ENCODE measurements at places on chromosomes 7 and 10.
A peak's percentile ranks its signal among the peaks of the same experiment; 100 is the strongest.

GRCh38 chr7:112414855-112415490 lies 35.3 kb upstream of the IFRD1 start:
- peak; percentile 21 for DNase-seq

GRCh38 chr10:97731346-97732051 lies 5.4 kb upstream of the ZFYVE27 start:
- DNase-seq, result peak; percentile 55

DNA sequence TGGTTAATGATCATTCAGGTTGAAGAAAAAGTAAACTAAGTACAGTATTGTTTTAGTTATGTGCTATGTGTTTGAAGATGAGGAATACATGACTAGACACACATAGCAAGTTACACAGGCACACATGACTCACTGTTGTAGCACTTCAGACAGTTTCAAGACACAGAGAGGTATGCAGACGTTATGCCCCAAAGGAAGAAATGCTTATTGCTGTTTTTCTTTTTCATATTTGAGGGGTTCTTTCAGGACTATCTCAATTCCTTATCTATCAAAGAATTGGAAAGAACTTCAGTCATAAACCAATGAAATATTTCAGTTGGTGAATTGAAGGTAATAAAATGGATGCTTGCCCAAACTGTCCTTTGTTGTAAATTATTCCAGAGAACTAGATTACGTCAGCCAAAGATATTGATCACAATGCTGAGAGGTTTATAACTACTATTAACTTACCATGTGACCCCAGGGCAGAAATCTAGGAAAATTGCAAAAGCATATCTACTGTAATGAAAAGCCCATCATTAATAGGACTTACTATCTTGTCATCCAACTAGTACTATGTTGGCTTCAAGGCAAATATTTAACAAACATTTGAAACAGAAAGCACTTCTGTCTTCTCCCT lies 61.2 kb upstream of the CAPZA2 start:
- no peak for DNase-seq

DNA sequence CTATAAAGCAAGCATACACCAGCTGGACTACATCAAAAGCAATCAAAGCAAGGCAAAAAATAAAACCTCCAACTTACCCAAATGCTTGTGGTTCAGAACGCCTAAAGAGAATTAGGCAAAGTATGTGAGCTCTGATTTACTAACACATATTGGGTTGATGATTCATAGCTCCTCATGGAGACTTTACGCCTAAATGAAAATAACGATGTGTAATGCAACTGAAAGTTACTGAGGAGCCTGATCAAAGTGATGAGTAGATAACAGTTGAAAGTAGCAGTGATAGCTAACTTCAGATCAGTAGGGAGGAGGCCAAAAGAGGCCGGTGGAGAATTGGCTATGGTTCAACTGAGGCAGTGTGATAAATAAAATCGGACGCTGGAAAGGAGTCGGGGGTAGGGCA lies 85.0 kb downstream of the MPP7 start:
- DNase-seq, result no peak

- DNase-seq, result no peak
These were observed 167.4 kb upstream of the AHR start for GRCh38 chr7:17131060-17131345.

- DNase-seq, result no peak
These were observed 25.6 kb downstream of the EBF3 start for GRCh38 chr10:129938460-129938859.

DNA sequence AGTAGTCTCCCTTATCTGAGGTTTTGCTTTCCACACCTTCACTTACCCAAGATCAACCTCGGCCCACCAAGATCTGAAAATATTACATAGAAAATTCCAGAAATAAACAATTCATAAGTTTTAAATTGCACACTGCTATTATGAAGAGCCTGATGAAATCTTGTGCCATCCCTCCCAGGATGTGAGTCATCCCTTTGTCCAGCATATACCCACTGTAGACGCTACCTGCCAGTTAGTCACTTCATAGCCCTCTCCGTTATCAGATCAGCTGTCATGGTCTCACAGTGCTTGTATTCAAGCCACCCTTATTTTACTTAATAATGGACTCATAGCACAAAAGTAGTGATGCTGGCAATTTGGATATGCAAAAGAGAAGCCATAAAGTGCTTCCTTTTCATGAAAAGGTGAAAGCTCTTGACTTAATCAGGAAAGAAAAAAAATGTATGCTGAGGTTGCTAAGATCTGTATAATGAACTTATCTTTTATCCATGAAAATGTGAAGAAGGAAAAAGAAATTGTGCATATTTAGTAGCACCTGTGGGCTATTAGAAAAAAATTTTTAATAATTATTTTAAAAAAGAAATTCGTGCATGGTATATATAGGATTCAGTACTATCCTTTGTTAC lies 9.8 kb upstream of the MRPS16 start:
- DNase-seq, result no peak

DNA sequence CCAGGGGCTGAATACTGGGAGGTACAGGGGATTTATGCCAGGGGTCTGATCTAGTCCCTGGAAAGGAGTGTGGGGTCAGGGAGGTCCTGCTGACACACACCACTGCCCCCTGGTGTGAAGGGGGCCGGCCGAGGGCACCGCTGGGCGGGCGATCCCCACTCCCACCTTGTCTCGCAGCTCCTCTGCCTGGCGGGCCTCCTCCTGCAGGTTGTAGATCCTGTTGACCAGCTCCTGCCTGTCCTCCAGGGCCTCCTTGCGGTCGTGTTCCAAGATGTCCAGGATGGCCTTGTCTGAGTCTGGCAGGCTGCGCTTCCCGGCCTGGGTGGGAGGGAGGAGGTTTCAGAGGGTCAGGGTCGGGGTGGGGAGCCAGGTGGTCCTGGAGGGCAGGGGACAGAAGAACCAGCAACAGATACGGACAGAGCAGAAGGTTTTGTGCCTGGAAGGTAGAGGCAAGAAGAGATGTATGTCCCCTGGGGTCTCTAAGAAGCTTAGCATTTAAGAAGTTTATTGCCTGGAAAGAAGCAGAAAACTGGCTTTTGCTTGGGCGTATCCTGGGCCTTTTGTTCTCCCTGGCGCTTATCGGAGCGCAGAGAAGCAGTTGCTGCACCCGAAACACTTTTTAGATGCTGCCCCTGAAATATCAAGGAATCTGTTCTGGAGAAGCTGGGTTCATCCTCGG lies 94.5 kb upstream of the GNA12 start:
- DNase-seq, result no peak

DNA sequence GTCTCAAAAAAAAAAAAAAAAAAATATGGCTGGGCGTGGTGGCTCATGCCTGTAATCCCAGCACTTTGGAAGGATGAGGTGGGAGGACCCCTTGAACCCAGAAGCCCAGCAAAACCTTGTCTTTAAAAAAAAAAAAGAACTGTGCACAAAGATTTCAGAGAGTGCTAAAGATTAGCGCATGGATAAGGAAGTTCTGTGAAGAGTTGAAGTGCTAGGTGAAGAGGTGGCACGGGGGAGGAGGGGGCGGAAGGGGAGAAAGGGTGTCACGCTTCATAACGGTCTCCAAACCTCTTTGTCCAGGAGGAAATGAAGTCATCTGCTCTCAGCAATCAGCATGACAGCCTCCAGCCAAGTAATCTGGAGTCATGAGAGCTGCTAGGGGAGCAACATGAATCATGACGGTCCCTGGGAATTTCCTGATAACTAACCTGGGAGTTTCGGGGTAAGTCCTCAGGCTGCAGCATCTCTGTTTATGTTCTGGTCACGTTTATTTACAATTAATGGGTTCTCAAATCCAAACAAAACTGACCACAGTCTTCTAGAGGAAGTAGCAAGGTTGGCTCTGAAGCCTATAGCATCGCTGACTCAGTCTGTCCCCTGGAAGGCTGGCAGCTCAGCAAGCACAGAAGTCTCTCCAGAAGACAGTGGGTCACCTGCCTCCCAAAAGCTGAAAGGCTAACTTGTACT lies 1.9 kb upstream of the PLAU start:
- peak; percentile 80 for DNase-seq

DNA sequence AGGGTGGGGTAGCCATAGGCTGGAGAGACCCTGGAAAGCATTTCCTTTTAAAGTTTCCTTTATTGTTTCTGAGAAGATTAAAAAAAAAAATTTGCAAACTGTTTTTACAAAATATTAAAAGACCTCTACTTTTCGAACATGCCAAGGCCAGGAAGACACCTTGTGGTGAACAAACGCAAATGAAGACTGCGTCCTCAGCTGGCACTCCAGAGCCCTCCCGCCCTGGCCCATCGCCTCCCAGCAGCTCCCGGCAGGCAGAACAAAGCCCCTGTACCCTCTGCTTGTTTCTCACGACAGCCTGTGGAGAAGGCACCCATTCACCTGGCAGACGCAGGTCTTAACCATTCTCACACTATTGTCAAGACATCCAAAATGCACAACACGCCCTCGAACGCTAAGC lies 56.4 kb downstream of the ESYT2 start:
- no peak for DNase-seq

DNA sequence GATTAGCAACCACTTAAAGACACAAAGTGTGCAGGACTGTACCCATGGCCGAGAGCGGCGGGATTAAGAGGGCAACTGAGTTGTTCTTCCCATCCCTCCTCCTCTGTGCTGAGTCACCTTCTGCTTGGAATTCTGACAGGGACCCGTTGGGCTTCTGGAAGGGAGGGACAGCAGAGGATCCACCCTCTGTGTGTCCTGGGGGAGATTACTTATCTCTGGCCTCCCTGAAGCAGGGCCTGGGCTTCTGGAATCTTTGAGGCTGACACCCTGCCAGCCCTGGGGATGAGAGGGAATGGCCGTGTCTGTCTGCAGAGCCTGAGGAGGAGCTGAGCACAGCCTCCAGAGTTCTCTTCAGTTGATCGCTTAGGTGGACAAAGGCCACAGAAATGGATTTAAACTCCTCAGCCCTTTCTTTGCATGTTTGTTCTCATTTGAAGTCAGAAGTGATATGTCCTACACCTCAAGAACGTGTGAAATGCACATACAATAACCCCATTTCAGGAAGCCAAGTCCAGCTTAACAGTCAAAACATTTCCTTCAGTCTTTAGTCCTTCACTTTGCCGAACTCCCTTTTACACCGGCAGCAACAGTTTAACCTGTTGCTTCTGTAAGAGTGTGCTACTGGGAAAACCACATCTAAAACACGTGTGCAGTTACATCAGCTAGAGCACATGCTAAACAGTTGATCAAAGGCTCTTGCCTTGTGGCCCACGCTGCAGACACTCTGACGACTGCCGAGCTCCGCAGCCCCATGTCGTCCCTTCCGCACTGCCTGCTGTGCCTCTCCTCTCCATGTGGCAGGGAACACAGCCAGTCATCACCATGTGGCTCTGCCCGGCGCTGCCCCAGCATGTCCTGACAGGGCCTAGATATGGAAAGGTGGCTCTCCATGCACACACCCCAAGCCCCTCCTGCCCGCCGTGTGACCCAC lies 55.7 kb downstream of the IKZF1 start:
- DNase-seq, result peak; percentile 94

- no peak for DNase-seq
These were observed 266.5 kb downstream of the HGF start for GRCh38 chr7:81503336-81503735.

All from CD4-positive, alpha-beta memory T cell (primary cell).